NCI-H1105 treated with DMSO at 0.1 percent for 48 hours (cell line): ENCODE measurements at places on chromosomes 4 and X.
A peak's percentile ranks its signal among the peaks of the same experiment; 100 is the strongest.

DNA sequence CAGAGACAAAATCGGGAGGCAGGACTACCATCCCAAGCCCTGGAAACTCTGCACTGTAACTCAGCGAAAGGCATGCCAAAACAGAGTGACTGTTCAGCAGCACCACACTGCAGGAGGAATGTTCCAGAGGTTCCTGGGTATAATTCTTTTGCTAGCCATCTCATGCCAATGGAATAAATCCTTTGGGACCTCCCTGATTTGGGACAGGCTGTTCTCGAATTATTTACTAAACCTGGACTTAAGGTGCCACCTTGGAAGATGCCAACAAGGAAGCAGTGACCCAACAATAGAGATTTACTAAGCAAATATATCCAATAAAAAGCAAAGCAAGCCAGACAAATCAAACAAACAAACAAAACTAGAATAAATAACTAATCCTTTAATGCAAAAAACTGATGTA lies 9.3 kb downstream of the AADAT start:
- DNase-seq: no peak

- no peak for DNase-seq
These were observed 255.1 kb upstream of the LDB2 start for GRCh38 chr4:17153572-17153971.

DNA sequence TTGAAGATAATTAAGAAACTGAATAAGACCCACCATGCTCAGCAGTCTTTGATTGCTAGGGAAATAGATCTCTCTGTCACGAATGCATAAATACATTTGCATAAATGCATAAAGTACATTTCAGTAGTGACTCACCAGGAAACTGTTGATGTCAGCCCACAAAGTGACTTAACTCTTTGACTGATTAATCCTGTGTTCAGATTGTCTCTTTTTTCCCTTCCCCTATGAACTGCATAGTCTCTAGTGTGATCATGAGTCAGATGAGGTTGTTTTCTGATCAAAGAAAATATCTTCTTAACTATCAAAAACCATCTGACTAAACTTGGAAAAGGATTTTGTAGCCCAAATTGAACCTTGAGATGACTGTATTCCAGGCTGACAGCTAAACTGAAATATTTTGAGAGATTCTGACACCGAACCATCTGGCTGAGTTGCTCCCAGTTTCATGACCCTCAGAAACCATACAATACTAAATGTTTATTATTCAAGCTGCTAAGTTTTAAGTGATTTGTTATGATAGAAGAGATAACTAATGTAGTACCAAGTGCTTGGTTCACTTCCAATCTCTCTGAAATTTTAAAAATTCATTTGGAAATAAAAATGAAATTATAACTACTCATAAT lies 1381.5 kb upstream of the AGA start:
- no peak for DNase-seq

DNA sequence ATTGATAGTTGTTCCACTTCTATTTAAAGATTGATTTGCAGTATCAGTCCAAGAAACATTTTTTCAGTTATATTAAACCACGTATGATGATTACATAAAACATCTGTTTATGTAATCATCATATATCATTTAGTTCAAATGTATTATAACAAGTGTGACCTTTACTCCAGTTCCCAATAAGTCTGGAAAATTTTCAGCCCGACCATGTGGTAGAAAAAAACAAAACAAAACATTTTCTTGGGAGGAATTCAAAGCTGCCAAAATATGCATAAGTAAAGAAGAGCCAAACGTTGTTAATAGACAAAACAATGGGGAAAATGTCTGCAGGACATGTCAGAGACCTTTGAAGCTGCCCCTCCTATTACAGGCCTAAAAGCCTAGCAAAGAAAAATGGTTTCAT lies 709.1 kb downstream of the FAT4 start:
- no peak for DNase-seq

DNA sequence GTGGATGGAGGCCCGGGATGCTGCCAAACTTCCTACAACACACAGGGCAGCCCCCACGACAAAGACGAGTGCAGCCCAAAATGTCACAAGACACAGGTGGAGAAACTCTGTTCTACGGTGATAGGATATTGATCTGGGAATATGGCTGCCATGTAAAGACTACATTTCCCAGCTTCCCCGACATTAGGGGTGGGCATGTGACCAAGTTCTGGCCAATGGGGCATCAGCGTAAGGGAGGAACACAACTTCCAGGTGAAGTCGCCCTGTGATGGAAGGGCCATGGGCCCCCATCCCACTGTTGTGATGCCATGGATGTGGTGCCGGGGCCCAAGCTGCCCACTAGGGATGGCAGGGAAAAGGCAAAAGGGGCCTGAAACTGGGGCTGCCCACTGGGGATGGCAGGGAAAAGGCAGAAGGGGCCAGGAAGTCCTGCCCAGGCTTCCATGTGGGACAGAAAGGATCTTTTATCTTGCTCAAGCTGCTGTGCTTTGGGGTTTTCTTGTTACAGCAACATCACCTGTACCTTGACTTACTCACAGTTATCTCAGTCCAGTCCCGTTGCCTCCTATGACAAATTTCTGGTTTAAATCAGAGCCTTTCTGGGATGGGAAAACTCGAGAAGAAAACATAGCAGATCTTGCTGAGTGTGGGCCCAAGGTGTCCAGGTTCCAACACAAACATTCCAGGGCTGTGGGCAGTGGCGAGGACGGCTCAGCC lies 9.7 kb upstream of the ADRA2C start:
- DNase-seq: no peak

DNA sequence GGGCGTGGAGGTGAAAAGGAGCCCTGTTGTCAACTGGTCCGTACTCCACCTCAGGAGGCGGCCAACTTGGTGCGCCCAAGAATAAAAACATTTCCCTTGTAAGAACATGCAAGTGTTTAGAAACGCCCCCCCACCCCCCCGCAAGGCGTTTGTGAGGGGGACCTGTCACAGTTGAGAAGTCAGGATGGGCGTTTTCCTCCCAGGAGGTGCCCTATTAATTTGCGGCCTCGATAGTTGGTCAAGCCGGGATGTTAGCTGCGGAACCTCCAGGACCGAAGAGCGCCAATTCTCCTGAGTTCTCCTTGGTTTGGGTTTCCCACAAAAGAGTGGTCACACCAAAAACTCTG lies 651 bp upstream of the SAP30 start:
- DNase-seq: peak; percentile 35

- DNase-seq: no peak
These were observed 7.1 kb upstream of the TMEM35A start for GRCh38 chrX:101071582-101071981.

DNA sequence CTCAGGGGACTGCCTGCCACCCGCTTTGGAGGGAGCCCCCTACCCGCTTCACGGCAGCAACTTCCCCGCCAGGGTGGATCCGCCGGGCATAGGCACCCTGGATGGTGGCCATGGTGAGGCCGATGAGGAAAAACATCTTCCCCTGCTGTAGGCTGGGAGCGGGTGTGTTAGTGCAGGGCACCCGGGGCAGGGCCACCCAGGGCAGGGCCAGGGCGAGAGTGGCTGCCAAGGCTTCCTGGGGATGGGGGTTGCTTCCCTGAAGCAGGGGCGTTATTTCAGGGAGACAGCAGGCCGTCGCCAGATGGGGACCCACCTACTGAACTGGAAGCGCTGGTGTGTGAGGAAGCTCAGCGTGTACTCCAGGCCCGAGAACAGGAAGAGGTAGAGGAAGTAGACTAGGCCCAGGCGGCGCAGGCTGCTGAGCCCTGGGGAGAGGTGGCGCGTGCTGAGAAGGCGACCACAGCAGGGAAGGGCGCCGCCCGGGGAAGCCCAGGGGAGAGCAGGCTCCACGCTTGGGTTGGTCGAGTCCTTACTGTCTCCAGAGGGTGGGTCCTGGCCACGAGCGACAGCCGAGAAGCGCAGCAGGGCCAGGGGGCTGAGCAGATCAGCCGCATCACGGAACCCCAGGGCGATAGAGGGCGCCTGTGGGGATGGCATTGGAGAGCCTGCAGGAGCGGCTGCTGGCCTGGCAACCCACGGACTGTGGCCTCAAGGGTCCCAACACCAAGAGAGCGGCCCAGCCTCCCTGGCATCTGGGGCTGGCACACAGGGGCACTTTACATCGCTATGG lies 31.5 kb downstream of the NOP14 start:
- DNase-seq: no peak

GRCh38 chr4:123412700-123413512 lies 16.3 kb downstream of the SPRY1 start:
- DNase-seq: no peak

DNA sequence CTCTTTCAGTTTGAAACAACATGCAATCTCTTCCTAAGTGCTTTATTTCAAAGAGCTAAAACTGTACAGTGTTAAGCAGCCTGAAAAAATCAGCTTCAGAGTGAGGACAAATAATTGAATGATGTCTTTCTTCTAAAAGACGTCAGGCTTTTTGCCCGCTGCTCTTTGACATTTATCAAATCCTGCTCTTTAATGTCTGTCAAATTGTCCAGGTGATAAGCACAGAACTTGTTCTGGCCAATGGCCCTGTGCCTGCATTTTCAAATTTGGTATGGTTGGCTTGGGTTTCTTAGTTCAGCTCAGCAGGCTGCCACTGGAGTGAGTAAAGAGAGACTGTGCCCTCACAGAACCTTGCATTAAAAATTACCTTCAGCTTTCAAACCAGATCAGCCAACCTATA lies 712.9 kb upstream of the LCORL start:
- peak; percentile 2 for DNase-seq

DNA sequence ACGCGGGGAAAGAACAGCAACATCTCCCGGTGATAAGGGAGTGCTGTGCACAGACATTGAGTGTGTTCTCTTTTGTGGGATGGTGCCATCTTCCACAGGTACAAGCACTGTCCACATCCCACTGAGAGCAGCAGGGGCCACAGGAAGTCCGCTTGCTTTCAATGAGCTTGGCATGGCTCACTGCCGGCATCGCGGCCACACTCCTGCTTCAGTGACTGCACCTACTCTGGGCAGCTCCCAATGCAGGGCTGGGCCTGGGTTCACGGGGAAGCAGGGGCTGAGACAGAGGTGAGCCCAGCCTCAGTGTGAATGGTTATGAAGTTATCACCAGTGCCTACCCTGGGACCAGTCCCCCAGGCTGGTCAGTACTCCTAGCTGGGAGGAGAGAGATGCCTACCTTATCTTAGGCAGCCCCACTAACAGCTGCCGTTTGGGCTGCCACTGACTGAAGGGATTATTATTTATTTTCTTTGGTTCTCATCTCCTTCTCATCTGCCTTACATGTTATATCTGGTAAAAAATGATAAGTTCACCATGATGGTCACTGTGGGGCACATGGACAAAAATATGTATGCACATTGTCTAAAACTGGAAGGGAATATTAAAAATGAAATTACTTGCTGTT lies 99.2 kb downstream of the MGST2 start:
- no peak for DNase-seq

DNA sequence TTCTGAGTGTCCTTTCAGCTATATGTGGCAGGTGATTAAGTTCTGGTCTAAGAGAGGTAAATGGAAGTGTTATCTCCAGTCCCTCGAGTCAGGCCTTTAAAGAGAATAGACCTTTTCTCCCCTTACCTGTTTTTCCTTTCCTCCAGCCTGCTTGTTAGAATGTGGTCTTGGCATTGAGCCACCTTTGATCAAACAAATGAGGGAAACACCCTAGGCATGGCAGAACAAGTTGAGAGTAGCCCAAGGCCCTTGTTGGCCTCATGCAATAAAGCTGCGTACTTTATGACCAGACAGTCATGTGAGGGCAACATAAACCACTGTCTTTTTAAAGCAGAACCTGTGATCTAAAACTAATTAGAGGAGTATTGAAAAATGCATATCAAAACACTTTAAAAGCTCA lies 13.2 kb upstream of the IL13RA2 start:
- DNase-seq: peak; percentile 86

- DNase-seq: no peak
These were observed 177.4 kb upstream of the SCML1 start for GRCh38 chrX:17559728-17560379.

GRCh38 chr4:139392797-139393196 lies 61.1 kb upstream of the RAB33B start:
- DNase-seq: no peak

DNA sequence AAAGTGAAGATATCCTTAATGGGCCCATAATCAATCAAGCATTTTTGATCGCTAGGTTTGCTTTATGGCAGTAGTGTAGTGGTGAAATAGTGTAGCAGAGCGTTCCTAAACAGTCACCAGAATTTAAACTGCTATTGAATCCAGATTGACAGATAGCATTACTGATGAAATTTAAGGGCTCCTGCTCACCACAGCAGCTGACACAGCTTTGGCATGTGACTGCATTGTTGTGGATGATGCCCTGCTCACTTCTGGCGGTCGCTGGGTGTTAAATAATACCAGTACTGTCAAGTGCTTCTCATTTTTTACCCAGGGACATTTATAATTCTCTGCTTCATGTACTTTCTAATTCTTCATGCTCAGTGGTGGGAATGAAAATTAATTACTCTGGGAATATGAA lies 102.0 kb upstream of the ARHGAP24 start:
- DNase-seq: no peak

DNA sequence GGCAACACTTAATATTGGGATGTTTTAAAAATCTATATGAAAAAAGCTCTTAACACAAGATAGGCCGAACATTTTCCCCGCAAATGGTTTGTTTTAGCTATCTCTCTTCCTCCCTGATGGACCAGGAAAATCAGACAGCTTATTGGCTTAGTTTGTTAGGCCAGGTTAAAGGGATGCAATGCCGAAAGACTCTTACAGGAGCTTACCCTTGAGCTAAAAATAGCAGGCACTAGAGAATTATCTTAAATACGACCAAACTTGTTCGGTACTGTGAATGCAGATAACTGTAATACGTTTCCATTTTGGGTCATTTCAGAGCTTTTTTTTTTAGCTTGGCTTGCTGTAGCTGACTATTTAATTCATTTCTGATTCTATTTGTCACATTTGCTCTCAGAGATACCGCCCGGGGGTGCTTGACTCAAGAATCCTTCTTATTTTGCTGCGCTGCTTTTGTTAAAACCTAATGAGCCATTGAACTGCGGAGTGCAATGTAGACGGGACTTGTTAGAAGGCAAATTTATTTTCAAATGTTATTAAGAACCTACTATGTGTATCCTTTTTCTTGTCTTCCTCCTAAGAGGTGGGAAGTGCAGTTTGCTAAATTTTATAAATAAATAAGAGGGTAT lies 23.3 kb downstream of the PPARGC1A start:
- DNase-seq: no peak

DNA sequence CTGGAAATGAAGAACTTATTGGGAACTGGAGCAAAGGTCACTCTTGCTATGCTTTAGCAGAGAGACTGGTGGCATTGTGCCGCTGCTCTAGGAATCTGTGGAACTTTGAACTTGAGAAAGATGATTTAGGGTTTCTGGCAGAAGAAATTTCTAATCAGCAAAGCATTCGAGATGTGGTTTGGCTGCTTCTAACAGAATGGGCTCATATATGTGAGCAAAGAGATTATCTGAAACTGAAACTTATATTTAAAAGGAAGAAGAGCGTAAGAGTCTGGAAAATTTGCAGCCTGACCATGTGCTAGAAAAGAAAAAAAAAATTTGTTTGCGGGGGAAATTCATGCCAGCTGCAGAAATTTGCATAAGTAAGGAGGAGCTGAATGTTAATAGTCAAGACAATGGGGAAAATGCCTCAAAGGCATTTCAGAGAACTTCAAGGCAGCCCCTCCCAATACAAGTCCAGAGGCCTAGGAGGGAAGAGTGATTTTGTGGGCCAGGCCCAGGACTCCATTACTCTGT lies 35.9 kb upstream of the PAPSS1 start:
- DNase-seq: no peak
